ENCODE measurements at places on chromosomes 2 and 18.

- no peak for DNase-seq
Measured at GRCh38 chr2:128568106-128568505, 249.4 kb upstream of the HS6ST1 start.

DNA sequence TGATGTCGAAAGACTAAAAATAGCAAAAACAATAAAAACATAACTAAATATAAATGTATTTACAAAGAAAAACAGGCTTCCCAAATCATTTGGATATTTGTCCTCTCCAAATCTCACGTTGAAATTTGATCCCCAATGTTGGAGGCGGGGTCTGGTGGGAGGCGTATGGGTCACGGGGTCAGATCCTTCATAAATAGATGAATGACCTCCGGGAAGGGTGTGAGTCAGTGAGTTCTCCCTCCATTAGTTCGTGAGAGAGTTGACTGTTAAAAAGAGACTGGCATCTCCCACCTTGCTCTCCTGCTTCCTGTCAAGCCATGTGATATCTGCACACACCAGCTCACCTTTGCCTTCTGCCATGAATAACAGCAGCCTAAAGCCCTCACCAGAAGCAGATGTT, 703.0 kb downstream of the TMEM182 start:
- no peak for DNase-seq

DNA sequence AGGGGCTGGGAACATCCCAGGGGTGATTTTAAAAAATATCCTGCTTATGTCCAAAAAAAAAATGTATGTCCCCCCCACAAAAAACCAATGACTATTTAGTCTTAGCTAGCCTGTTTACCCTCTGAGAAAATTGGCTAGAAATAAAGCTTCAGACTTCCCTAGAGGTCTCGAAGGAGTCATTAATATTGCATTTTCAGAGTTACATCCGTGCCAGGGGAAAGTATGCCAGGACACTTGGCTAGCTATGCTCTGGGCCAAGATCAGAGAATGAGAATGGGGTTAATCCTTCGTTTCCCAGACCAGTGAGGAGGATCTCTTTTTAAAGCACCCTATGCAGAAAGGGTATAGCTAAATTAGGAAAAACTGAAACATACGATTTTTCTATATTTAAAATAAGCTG, 183.6 kb downstream of the MC4R start:
- no peak for DNase-seq

GRCh38 chr18:44518666-44519065, 162.0 kb upstream of the SETBP1 start:
- DNase-seq = no peak

DNA sequence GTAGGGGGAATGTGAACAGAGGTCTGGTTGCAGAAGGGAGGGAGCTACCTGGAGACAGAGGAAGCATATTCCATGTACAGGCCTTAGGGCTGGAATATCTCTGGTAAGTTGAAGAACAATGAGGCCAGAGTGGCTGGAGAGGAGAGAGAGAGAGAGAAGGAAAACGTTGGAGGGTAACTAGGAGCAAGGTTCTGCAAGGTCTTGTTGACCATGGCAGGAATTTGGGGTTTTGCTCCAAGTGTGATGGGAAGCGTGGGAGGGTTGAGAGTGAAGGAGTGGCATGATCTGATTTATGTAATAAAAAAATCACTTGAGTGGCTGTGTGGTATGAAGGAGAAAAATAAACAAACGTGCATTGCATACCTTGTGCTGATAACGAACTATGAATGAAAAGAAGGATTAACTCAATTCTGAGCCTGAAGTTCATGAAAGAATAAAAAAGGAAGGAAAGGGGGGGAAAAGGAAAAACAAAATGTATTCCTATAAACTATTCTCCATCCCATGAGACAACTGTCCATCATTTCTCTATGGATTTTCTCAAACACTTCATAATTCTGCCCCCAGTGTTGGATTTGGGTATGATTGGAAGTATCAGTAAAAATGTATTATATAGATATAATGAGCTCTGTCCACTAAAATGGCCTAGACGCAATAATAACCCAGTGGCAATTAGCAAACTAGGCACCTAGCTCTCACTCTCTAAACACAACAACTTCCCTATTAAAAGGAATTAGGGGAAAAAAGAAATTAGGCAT, 59.7 kb upstream of the PMAIP1 start:
- DNase-seq = no peak

- no peak for DNase-seq
Measured at GRCh38 chr2:7400628-7401027, 483.4 kb downstream of the RNF144A start.

- DNase-seq = no peak
Measured at GRCh38 chr2:70426341-70426740, 124.5 kb upstream of the FAM136A start.

DNA sequence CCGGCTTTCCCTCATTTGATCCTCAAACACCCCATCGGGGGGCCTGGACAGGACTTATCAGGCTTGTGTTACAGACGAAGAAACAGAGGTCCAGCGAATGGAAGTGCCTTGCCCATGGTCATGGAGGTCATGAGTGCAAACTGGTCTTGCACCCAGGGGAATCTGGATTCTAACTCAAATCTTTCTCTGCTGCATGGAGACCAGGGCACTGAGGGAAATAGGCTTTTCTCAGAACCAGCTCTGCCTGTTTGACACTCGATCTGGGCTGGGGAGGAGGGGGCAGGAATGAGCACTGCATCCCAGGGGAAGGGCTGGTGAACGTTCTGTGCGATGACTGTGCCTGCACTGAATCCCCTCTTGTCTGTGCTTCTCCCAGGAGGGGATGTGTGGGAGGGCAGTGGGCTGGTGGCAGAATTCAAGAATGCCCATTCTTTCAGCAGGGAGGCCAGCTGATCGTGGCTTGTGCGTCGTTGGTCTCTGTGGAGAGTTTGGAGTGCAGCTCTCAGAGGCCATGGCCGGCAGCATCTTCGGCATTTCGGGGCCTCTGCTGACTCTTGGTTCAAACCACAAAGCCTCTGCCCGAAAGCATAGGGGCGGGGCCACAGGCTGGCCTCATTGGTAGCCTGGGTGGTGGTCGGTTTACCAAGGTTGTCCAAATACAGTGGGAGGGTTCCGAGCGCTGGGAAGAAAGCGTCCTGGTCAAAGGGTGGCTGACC, 171.6 kb downstream of the DDX1 start:
- no peak for DNase-seq

DNA sequence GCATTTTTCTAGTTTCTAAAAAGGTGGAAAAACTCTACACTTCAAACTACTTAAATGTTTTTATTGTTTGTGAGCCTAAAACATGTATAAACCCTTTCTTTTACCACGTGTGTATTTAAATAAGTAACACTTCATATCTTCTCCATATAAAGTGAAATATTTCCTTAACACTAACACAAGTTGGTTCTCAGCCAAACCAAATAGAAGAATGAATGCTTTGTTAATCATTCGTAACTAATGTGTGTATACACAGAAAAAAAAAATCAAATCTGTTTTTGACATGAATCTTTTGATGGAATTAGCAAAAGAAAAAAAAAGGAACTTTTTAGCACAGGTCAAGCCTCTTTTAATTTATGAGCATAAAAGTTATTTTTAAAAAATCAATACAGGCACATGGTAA, 89.3 kb downstream of the EHBP1 start:
- DNase-seq = no peak

DNA sequence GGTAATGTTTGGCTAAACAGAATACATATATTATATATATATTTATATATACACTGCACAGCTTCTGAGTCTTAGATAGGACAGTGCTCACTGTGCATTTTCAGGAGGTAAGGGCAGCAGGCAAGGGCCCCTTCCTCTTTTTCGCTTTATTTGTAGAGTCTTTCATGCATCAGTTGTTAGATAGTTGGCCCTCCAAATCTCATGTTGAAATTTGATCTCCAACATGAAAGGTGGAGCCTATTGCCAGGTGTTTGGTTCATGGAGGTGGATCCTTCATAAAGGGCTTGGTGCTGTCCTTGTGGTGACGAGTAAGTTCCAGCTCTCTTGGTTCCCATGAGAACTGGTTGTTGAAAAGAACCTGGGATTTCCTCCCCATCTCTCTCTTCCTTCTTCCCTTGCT, 48.1 kb downstream of the TSN start:
- no peak for DNase-seq

DNA sequence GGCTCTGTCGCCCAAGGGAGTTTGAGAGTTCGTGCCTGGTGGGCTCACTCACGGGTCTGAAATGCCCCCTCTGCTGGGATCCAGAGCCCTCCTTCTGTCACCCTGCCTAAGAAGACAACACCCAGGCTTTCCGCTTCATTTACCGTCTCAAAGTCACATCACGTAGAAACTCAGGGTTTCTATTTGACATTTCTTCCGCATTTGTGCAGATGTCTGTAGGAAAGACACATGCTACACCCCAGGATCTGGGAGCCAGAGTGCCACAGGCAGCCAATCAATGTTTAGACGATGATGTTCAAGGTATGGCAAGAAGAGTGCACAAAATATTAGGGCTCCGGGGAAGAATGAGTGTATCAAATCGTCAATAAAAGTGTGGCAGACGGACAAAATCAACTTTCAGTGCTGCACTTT, 24.4 kb upstream of the ACKR3 start:
- DNase-seq = no peak

DNA sequence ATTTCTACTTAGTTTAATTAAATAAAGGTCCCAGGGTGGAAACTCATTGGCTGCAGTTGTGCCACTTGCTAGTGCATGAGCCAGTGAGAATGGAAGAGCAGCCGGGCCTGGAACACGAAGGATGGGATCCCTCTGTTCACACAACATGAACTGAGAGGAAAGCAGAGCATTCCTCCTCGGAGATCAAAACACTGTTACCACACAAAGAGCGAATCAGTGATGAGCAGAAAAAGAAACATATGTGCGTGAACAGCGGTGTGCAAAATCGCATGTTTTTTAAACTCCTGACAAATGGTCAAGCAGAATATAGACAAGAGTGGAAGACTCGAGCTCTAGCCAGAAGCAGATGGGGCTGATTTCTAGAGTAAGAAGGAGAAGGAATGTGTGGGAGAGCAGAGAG, 28.4 kb upstream of the ANKRD44 start:
- no peak for DNase-seq

GRCh38 chr2:42545841-42546390, 22.5 kb upstream of the MTA3 start:
- DNase-seq = no peak

GRCh38 chr2:172038121-172038520, 38.4 kb downstream of the METAP1D start:
- no peak for DNase-seq

GRCh38 chr2:240596080-240596460, 9.5 kb downstream of the CAPN10 start:
- no peak for DNase-seq

DNA sequence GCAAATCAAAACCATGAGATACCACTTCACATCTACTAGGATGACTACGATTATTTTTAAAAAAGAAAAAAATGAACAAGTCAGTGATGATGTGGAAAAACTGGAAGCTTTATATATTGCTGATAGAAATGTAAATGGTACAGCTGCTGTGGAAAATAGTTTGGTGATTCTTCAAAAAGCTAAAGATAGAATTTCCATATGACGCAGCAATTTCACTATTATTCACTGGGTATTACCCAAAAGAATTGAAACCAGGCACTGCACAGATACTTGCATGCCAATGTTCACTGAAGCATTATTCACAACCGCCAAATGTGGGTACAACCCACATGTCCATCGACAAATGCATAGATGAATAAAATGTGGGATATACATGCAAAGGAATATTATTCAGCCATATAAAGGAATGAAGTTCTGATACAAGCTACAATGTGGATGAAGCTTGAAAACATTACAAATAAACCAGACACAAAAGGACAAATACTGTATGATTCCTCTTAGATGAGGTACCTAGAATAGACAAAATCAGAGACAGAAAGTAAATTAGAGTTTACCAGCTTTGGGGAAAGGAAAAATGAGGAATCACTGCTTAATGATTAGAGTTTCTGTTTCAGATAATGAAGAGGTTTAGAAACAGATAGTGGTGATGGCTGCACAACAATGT, 11.1 kb downstream of the RTTN start:
- no peak for DNase-seq

- no peak for DNase-seq
Measured at GRCh38 chr2:173989884-173990215, 24.7 kb upstream of the SP3 start.

- DNase-seq = no peak
Measured at GRCh38 chr18:12880541-12880910, 3.5 kb downstream of the PTPN2 start.

DNA sequence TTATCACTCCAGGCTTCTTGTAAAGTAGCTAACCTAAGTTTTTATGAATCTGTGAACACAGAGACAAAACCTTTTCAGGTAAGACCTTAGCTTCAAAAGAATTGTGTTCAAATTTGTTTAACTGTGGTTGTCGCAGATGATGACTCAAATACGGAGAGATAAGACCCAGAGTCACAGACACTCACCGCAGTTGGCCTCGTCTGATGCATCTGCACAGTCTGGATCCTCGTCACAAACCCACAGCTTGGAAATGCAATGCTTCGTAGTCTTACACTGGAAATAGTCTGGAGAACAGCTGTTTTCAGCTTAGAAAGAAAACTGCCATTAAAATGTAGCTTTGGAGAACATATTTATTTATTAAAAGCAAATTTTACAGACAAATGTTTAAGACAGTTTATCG, 1662.1 kb upstream of the NXPH2 start:
- DNase-seq = no peak

DNA sequence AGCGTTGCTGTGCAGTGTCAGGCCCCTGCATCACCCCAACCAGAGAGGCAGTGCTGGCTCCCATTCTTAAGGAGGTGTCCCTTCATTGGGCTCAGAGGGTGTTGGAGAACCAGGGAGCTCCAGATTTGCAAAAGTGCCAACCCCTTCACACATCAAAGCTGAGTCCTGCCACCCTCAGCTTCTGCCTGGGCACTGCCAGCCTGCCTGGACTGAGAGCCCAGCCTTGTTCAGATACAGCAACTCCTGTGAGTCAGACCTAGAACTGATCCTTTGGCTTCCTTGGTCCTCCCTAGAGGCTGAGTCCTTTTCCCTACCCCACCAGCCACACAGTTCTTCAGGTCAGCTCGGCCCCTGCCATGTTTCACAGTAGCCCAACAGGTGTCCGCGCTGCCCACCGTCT, 424.9 kb upstream of the MYT1L start:
- DNase-seq = no peak

- no peak for DNase-seq
Measured at GRCh38 chr2:159076241-159076640, 107.8 kb downstream of the TANC1 start.

DNA sequence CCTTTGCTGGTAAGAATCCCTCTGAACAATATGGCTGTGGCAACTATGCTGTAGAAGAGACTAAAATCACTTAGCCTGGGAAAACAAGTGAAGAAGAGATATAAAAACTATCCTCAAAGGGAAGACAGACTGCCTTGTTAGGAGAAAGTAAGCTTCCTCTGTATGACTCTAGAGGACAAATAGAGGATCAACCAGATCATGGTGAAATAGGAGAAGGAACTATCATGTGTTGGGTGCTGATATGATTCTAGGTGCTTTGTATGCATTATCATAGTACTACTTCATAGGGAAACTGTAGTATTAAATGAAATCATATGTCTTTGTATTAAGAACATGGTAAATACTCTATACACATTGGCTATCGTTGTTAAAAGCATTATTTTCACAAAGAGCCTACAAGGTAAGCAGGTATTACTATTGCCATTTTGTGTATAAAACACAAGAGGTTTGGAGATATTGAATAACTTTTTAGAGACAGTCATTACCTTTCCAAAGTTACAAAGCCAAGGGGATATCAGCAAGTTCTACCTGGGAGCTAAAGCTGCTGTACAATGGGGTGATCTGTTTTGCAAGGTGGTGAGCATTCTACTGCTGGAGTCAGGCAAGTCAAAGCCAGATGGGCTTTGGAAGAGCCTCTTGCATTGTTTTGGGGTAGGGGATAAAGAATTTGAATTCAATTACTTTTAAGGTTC, 402.6 kb downstream of the ALK start:
- DNase-seq = no peak
